Uterus (tissue), 4 donors: ENCODE measurements at places on chromosomes 6 and 20.

- DNase-seq: no peak
- no peaks in the 10 kb centered on the region for H3K4me1 ChIP-seq
- no peak overlapping the region for H3K4me3 ChIP-seq
- no peaks in the 10 kb centered on the region for H3K27me3 ChIP-seq
Observed at GRCh38 chr6:130625825-130626527, 201.2 kb upstream of the SMLR1 start.

- H3K27me3 ChIP-seq: no peaks in the 10 kb centered on the region
- no peak for DNase-seq
- H3K36me3 ChIP-seq: no peaks in the 10 kb centered on the region
Observed at GRCh38 chr6:93746892-93747291, 327.5 kb upstream of the EPHA7 start.

DNA sequence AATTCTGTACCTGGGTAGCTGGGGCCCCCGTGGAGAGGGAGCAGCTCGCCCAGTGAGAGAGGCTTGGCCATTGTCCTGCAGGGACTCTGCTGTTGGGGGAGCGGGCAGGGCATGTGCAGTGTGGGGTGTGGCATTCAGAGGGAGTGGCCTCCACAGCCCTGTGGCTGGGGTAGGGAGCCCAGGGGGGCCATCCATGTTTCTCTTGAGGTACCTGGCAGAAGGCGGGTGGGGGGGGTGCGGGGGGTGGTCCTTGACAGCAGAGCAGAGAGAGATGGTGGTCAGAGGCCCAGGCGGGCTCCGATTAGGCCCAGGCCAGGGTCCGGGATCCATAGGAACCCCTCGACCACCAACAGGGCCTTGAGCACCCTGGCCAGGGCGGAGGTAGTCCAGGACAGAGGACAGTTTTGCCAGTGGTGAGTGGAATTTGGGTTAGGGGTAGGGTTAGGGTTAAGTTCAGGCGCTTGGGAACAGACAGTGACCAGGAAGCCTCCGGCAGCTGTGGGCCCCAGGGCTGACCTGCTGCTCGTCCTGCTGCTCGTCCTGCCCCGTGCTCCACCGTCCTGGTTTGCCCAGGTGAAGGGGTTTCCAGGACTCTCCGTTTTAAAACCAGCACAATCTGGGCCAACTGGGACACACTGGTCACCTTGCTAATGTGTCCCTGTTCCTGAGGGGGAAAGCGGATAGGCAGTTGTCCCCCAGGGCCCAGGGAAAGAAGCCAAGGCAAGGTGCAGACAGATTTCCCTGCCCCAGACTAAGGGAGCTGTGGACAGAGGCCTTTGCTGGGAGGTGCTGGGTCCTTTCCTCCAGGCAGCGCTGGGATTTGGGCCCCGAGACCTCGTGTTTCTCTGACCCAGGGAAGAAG lies 24.8 kb upstream of the MYT1 start:
- H3K4me3 ChIP-seq: no peak overlapping the region
- no peak overlapping the region for H3K27ac ChIP-seq
- H3K36me3 ChIP-seq: no peaks in the 10 kb centered on the region
- no peak for DNase-seq

DNA sequence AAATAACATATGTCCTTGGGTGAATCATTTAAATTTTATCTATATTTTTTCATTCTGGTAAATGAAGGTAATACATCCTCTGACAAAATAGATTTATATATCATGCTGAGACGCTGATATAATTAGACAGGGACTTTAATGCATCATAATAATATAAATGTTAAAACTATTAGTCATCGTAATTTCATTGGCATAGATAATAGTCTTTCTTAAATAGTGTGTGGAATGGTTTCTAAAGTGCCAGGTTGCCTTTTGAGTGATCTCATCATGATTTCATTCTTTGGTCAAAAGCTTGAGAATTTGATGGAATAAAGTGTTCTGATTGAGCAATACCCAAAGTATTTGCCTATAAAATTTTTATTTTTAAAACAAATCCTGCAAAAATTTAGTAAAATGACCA lies 43.2 kb upstream of the BMP5 start:
- no peak overlapping the region for H3K4me3 ChIP-seq
- H3K36me3 ChIP-seq: no peaks in the 10 kb centered on the region
- H3K4me1 ChIP-seq: no peaks in the 10 kb centered on the region

- H3K4me3 ChIP-seq: no peak overlapping the region
- DNase-seq: no peak
- H3K36me3 ChIP-seq: no peaks in the 10 kb centered on the region
- H3K27me3 ChIP-seq: no peaks in the 10 kb centered on the region
- H3K4me1 ChIP-seq: no peaks in the 10 kb centered on the region
Observed at GRCh38 chr6:45479834-45480751, 102.4 kb upstream of the SUPT3H start.
